ENCODE measurements at places on chromosomes 5 and 9. TPM values are rescaled to one million over a fixed set of nuclear protein-coding genes. Genes with fewer than 3 reads are reported as not detected.

MORN5 gene
- not detected for total RNA-seq

OTULINL gene
- total RNA-seq = 2.5 TPM

NR5A1 gene
- total RNA-seq = not detected

LRRC19 gene
- not detected for total RNA-seq

TRIM32 gene
- 11.2 TPM for total RNA-seq

FBLL1 gene
- total RNA-seq = not detected

PAPPA gene
- total RNA-seq = 1.9 TPM

HK3 gene
- total RNA-seq = not detected

CENPP gene
- 0.90 TPM for total RNA-seq

CDH6 gene
- 76.6 TPM for total RNA-seq

FSD1L gene
- 1.5 TPM for total RNA-seq

PTGER4 gene
- total RNA-seq = 3.4 TPM

CFAP77 gene
- not detected for total RNA-seq

LCN15 gene
- total RNA-seq = not detected

Measured in Caki2 (cell line).